ENCODE measurements at places on chromosomes 4 and X. TPM values are rescaled to one million over a fixed set of nuclear protein-coding genes. Genes with fewer than 3 reads are reported as not detected.

DNA sequence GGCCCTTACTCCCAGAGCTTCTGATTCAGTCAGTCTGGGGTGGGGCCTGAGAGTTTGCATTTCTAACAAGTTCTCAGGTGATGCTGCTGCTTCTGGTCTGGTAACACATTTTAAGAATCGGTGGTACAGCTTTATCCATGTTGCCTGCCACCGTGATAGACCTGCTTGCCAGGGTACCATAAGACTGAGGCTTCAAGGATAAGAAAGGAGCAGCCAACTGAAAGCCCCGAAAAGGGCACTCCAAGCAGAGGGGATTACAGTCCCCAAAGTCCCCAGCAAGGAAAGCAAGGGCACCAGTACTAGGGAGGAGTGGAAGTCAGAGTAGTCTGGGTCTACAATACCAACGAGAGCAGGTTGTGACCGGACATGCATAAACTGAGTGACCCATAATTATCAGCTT is 49.8 kb downstream of the APOO start:
- DNase-seq = no peak

DNA sequence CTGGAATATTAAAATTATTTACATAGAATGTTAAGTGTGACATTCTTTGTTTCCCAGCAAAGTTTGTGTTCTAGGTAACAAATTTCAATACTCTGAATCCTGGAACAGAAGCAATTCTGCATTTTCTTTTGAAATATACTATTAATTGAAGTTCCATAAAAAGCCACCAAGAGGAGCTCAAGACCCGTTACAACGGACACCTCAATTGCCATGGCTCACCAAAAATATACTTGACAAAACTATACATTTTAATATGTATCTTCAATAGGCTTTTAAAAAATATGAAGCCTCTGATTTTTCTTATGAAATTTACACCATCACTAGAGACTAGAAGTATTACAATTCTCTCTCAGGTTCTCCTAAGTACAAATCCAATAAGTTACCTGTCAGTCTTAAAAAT is 111.4 kb downstream of the NYX start:
- DNase-seq = no peak

Gene VCX2
- total RNA-seq = not detected

Gene TMPRSS11E
- not detected for total RNA-seq

Gene AKAP14
- 1.3 TPM for total RNA-seq

Data from ovary (tissue), 10 donors.